ENCODE measurements at places on chromosomes 16 and 17. TPM values are rescaled to one million over a fixed set of nuclear protein-coding genes. Genes with fewer than 3 reads are reported as not detected.

Gene HSD11B2
- total RNA-seq: not detected

Gene SOST
- not detected for total RNA-seq

Gene CSNK2A2
- total RNA-seq: 24.6 TPM

Gene OR1D2
- not detected for total RNA-seq

Gene CFAP97D1
- not detected for total RNA-seq
